Pancreas (tissue), 10 donors: ENCODE measurements at places on chromosomes 16 and 17. TPM values are rescaled to one million over a fixed set of nuclear protein-coding genes. Genes with fewer than 3 reads are reported as not detected.
A peak's percentile ranks its signal among the peaks of the same experiment; 100 is the strongest.

GRCh38 chr17:17564323-17564722 lies 27.2 kb downstream of the PEMT start:
- no peak for DNase-seq

- DNase-seq = no peak
These were observed 14.5 kb upstream of the RASL10B start for GRCh38 chr17:35716897-35717465.

The HSD17B1 gene
- total RNA-seq = 0.32 TPM

GRCh38 chr17:81066072-81066471 lies 31.1 kb downstream of the BAIAP2 start:
- DNase-seq = no peak

DNA sequence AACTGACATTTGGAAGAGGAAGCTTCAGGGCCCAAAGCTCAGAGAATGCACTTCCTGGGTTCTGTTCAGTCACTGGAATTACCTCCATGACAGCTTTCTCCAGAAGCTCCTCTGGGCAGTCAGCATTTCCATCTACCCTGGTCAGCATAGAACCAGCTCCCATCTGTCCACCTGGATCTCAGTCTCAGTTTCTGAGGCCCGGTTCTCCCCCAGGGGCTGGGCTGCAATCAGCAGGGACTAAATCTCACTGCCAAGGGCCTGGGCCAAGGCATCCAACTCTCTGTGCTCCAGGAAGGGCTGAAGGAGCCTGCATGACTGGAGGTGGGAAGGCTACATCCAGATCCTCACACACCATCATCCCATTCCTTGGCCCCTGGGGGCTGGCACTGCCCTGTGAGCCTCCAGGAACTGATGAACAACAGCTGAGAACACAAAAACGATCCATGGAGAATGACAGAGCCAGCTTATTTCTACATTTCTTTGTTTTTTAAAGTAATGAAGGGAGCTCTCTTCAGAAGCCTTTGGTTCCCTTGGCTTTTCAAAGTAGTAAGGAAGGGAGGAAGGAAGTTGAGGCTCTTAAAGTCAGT lies 66.3 kb upstream of the MRTFB start:
- no peak for DNase-seq

The DHX38 gene
- total RNA-seq = 22.4 TPM

- DNase-seq = no peak
These were observed 14.8 kb upstream of the C17orf113 start for GRCh38 chr17:42065201-42065600.

DNA sequence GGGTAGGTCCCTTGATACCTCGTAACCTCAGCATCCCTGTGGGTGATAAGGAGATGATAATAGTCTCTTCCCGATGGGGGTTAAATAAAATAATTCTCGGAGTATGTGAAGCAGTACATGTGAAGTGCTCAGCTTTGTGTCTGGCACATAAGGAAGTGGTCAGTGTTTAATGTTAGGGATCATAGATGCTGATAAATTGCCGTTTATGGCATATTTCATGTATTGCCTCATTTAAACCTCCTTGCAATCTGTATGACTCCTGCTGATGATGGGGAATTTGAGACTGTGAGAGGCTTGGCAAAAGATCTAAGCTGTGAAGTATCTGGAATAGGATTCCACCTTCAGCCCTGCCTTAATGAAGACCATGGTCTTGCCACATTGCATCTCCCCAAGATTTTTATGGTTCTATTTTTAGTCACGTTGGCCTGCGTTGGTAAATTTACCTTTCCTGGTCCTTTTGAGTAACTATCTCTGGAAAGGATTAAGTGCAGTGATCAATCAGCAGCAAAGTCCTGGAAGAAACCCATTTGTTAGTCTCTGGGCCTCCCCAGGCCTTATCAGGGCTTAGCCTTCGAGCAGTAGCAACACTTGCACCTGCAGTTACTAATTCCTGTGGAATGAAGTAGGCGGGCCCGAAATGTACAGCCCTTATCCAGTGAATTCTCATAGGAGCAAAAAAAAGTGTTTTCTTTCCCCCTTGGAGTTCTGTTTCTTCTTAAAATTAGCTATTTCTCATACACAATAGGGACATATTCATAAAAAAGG lies 144.9 kb downstream of the WWOX start:
- DNase-seq = no peak

The GPRC5C gene
- 48.6 TPM for total RNA-seq

- DNase-seq = no peak
These were observed 46.3 kb downstream of the ZNF18 start for GRCh38 chr17:11950771-11951519.

- DNase-seq = peak; percentile 88
These were observed 27.9 kb upstream of the DBNDD1 start for GRCh38 chr16:90046971-90047713.

- no peak for DNase-seq
These were observed 13.4 kb upstream of the SRSF1 start for GRCh38 chr17:58020401-58020800.

GRCh38 chr17:81884520-81884919 lies 6.9 kb downstream of the ALYREF start:
- DNase-seq = no peak

- DNase-seq = peak; percentile 43
These were observed 15.9 kb upstream of the TBX2 start for GRCh38 chr17:61383689-61384201.

The CLUH gene
- 85.5 TPM for total RNA-seq

DNA sequence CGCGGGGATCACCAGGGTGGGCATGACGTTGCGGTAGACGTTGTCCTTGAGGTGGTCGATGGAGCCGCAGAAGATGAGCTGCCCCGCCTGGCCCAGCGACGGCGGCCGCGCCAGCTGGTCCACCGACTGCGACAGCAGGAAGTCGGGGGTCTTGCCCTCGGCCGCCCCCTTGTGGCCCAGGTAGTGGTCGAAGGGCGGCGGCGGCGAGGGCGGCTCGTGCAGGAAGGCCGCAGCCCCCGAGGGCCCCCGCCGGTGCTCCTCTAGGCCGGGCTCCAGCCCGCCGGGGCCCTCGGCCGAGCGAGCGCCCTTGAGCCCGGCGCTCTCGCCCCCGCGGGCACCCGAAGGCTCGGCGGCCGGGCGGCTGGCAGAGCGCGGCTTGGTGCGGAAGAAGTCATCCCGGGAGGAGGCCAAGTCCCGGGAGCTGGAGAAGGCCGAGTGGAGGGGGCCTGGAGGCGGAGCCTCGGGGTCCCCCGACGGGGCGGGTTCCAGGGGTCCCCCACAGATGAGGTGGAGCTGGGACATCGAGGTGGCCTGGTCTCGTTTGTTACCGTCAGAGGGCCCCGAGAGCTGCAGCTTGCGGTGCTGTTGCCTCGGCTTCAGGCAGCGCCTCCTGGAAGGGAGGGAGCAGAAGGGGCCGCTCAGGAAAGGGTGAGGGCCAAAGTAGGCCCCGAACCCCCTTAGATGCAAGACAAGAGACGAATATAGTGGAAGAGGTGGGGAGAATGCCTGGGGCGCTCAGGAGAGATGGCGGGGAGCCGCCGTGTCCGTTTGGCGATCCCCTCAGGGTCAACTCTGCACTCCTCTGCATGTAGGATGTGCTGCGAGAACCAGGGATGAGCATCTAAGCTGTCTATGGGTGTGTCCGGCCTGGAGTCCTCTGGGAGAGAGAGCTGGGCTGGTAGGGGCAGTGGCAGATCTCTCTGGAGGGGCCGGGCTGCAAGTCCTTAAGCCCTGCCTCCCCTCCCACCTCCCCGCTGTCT lies 8.8 kb downstream of the FAM171A2 start:
- peak; percentile 79 for DNase-seq

The SCO1 gene
- total RNA-seq = 10.8 TPM

The RHBDF1 gene
- 7.3 TPM for total RNA-seq

The HP gene
- total RNA-seq = 0.19 TPM

DNA sequence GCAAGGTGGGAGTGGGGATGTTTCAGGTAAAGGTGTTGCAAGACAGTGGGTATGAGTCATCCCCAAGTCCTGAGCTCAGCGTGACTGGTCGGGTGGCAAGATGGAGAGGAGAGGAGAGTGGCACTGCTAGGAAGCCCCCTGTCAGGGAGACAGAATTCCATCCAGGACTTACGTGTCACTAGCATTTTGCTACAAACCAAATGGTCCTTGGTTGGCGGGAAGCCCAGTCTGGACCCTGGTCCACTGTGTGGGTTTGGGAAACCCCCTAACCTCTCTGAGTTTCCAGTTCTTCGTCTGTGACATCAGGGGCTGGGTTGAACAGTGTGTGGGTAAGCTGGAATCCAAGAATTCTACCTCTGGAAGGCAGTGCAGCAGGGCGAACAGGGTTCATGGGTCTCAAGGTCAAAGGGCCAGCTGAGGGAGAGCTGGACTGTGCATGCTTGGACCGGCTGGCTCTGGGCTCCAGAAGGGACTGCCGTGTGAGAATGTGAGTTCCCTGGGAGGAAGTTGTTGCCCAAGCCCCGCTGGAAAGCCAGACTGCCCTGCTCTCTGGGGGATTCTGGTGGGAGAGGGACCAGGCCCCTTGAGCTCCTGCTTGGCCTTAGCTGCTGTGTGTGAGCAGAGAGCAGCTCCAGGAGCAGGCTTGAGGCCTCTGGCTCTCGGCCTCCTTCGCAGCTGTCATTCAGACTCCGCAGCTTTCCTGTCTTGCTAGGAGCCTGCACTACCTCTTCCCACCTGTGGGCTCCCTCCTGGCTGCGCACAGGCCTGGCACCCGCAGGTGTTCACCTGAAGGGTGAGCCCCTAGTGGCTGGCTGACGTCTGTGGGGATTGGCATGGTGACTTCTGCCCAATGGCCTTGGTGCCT lies 84.6 kb downstream of the NT5M start:
- peak; percentile 68 for DNase-seq

The KRTAP9-4 gene
- not detected for total RNA-seq

- no peak for DNase-seq
These were observed 57.1 kb upstream of the EMP2 start for GRCh38 chr16:10637337-10638037.

DNA sequence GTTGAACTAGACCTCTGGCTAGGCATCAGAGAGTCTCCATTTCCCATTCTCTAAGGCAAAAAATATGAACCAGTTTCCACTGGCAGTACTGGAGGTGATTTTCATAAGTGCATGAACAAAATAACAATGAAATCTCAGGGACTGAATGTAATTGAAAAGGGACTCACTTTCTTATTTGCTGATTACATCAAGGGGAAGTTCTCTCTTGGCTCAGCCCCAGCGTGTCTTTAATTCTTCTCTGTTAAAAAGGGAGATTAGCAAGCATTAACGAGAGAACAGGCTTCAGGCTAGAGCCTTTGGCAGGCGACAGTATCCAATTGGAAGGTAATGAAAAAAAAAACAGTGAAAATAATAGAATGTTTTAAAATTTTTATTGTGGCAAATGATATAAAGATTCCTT lies 34.0 kb upstream of the ADAMTS18 start:
- DNase-seq = no peak

- DNase-seq = peak; percentile 80
These were observed 2.9 kb downstream of the TMEM107 start for GRCh38 chr17:8173056-8173870.

- DNase-seq = no peak
These were observed 610.0 kb upstream of the CDH11 start for GRCh38 chr16:65731833-65732232.
